ENCODE measurements at places on chromosomes 7 and 10.

GRCh38 chr7:48279420-48279819 lies 108.2 kb downstream of the ABCA13 start:
- no peak for DNase-seq

DNA sequence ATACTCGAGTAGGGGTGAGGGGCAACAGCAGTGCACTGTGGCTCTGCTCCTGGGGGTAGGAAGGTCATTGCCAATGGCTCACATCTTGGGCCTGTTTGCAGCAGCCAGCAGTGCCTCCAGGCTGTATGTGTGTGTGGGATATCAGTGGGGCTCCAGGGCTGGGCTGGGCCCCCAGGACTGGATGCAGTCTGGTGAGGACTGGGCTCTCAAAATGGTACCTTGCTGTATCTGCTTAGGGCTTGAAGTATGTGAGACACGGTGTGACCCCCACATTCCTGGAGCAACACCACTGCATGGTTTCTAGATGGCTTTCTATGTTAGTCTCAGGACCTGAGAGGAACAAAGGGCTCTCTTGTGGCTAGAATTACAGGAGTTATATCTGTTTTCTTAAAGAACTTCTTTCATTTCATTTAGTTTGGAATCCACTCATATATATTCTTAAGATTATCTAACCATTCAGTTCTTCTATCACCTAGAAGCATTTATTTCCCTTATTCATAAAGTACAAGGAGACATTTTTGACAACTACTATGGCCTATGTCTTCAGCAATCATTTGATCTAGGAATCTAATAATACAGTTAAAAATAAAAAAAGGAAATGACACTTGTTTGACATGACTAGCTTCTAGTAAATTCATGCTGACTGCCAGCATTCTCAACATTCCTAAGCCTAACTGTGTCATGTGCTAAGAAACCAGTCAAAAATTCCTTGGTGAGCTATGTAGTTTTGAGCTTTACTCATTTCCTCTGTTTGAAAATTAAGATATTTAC lies 443.2 kb upstream of the SEMA3A start:
- DNase-seq, result no peak

DNA sequence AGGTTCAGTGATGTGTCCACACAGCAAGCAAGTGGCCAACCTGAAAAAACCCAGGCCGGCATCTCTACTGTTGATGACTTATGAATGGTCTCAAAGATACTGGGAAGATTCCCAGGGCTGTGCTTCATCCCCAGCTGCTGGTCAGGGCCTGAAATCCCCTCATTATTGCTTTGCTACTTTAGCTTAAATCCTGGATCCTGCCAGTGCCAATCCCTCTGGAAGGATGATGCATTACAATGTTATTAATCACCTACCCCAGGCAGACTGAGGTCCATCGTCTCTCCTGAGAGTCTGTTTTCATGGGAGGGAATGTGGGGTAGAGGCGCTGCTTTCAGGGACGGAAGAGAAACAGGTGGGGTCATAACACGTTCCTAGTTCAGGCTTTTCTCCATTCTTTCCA lies 371.6 kb downstream of the RPS24 start:
- no peak for DNase-seq

GRCh38 chr10:43197834-43198681 lies 59.8 kb downstream of the CSGALNACT2 start:
- DNase-seq, result no peak

GRCh38 chr10:112131346-112131745 lies 52.2 kb downstream of the GPAM start:
- DNase-seq, result no peak

DNA sequence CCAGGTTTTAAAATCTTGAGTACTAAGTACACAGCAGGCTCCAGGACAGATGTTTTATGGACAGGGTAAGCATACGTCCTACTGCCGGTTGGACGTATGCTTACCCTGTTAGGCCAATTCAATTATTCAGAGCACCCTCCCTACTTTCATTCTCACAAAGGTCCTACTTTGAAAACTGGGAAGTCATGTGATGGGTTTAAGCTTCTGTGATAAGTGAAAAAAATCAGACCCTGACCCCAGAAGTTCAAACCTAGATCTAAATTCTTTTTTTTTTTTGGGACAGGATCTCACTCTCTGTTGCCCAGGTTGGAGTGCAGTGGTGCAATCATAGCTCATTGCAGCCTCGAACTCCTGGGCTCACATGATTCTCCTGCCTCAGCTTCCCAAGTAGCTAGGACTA lies 55.2 kb downstream of the HIPK2 start:
- DNase-seq, result no peak

DNA sequence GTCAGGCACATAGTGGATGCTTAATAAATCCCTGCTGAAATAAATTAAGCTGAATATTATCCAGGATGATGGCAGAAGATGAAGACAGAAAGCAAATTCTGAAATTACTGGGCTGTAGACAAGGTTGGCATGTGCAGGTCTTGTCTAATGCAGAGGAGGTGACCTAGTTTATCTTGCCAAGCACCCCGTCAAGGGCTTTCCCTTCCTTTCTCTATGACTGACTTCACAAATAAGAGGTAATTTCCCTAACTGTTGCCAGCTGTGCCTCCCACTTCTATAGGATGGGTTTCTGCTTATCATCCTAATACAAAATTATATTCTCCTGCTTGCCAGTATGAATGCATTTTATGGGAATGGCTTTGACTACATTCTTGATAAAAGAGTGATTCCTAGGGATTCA lies 38.0 kb downstream of the LHFPL3 start:
- DNase-seq, result no peak

All from activated T-cell treated with anti-CD3 and anti-CD28 coated beads, Interleukin-2, amount 50 U/mL, for 1 hour (primary cell).